Esophagus squamous epithelium (tissue), 5 donors: ENCODE measurements at places on chromosomes 1 and 21.

- DNase-seq = no peak
These were observed 25.7 kb upstream of the OR10J5 start for GRCh38 chr1:159561497-159561896.

- no peak for DNase-seq
These were observed 6.6 kb downstream of the C1orf226 start for GRCh38 chr1:162388083-162388594.

DNA sequence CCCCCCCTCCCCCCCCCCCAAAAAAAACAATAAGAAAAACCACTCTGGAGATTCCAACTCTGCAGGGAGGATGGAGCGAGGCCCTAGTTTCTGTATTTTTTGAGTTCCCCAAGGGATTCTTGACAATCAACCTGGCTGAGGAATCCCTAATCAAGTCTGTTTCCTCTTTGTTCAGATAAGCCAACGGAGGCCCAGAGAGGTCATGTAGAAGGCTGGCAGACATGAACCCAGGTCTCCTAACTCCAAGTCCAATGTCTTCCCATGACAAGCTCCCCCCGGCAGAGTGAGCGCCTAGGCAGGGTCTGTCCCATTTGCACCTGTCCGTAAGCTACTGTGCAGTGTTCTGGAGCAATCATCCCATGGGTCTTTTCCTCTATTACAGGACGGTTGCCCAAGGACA, 39.5 kb downstream of the LRRC71 start:
- no peak for DNase-seq

- no peak for DNase-seq
These were observed 9.7 kb downstream of the CLCNKA start for GRCh38 chr1:16031551-16031950.

- no peak for DNase-seq
These were observed 12.9 kb downstream of the CAMK2N1 start for GRCh38 chr1:20472860-20473711.

- no peak for DNase-seq
These were observed 19.3 kb upstream of the POFUT2 start for GRCh38 chr21:45306832-45307571.

GRCh38 chr1:46221749-46222148, 18.6 kb downstream of the LURAP1 start:
- no peak for DNase-seq

GRCh38 chr1:156180471-156180870, 13.4 kb upstream of the SLC25A44 start:
- no peak for DNase-seq

DNA sequence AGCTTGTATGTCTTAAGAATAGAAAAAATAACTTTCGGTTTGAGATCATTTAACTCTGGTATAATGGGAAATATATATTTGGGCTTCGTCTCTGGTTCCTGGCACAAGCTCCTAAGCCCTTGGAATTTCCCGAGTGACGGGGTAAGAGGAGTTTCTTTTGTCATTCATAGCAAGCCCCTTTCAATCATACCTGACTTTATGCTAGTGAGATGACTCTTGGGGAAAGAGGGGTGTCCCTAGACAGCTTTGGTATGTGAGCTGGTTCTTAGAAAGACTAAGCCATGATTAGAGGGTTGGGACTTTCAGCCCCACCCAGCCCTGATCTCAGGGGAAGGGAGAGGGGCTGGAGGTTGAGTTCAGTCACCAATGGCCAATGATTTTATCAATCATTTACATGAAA, 13.9 kb upstream of the MTARC1 start:
- DNase-seq = no peak
